GM10248 (cell line): ENCODE measurements at places on chromosomes 3 and 15.

DNA sequence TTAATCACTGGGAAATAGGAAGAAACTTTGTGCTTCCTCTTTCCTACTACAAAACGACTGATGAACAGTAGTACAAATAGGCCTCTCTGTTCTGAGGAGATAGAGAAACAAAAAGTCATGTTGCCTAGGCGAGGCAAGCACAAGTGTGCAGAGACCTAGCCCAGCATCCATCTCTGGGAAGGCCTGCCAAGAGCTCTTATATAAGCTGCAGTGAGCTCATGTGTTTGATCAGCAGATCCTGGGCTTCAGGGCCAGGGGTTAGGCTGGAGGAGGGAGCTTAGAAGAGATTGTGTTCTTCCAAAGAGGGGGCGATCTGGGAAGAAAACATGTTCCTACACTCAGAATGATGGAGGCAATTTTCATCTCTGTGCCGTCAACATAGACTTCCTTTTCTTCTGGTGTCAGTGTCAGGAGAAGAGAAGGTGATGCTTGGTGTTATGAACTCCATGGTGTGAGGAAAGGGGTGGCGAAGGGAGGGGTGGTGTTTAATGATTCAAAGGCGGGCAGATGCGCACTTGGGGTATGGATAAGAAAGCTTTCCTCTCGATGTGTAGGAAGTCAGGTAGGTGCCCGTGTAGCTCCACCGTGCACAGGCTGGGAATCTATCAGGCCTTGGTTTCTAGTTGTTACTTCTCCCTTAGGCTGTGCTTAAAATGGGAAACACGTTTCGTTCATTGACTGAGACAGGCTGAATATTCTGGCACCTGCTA, 29.5 kb upstream of the ETV5 start:
- no peak for DNase-seq

DNA sequence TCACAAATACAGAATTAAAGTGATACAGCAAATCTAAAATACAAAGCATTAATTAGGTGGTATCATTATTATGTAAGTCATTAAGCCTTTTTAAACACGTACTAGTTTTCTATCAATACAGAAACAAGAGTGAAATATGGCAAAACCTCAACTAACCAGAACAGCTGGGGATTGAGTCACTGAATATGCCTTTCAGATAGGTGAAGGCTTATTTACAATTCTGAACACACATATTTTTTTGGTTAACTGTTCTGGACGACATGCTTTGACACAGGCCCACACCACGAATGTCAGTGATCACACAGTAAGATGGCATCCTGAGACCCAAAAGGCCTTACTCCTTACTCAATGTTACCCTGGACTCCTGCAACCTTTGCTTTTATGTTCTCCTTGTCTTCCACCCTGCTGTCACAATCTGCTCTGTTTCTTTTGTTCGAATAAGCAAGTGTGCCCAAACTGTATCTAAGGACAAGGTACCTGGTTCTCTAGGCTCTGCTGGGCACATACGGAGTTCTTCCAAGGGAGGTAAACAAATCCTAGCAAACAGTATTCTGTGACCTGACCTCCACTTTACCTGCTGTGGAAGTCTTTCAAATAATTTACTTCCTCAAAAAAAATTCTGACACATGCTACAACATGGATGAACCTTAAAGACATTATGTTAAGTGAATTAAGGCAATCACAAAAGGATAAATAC, 7.0 kb downstream of the SFMBT1 start:
- no peak for DNase-seq

DNA sequence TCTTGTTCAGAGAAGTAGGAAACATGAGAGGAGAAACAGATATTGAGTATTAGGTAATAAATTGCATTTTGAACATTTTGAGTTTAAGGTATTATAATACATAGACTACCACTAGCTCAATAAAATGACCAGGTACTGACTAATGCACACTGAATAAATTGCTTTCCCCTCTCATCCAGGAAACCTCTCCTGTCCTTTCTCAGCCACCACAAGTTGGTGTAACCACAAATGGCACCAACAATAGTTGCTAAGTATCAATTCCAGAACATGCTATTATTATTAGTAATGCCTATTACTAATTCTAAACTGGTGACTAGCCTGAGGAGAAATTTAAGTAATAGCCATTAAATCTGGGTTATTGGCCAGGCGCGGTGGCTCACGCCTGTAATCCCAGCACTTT, 47.3 kb upstream of the XRN1 start:
- no peak for DNase-seq

DNA sequence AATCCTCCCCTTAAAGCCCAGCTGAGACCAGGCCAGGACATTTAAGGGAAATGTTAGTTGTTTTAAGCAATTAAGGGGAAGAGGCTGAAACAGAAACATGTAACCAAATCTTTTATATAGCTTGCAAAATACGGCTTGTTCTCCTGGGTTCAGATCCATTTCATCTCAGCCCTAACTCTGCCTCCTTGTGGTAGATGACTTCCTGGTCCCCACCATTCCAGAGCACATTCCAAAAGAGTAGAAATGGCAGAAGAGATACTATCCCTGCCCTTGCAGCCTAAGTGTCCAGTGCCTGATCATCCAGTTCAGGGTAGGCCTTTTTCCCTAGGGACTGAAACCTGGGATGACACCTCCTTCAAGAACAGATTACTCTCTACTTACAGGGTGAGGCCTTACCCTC, 266.2 kb upstream of the VEPH1 start:
- no peak for DNase-seq

DNA sequence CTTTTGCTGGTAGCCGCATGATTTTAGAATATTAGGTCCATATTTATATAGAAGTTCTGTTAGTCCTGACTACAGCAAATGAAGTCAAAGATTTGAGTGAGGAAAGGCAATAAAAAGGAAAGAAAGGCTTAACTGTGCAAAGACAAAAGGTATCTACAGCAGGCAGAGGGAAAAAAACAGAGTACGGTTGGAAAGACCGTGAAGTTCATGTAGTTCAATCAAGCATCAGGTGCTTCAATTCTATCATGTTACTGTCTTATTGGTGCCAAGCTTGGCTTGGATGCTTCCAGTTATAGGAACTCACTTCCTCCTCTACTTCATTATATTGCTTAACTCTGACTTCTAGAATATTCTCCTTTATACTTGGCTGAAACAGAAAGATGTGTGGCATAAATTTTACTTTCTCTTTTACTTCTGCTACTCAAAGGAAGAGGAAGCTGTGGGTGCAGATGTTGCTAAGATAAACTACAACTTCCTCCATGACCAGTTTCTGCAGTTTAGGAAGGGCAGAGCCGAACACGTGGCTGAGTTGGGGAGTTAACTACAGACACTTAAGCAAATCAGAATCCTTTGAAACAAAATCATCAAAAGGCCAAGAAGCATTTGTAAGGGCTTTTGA, 72.6 kb upstream of the ZBED2 start:
- DNase-seq, result peak; percentile 61
